ENCODE measurements at places on chromosomes 13 and 19.
A peak's percentile ranks its signal among the peaks of the same experiment; 100 is the strongest.

DNA sequence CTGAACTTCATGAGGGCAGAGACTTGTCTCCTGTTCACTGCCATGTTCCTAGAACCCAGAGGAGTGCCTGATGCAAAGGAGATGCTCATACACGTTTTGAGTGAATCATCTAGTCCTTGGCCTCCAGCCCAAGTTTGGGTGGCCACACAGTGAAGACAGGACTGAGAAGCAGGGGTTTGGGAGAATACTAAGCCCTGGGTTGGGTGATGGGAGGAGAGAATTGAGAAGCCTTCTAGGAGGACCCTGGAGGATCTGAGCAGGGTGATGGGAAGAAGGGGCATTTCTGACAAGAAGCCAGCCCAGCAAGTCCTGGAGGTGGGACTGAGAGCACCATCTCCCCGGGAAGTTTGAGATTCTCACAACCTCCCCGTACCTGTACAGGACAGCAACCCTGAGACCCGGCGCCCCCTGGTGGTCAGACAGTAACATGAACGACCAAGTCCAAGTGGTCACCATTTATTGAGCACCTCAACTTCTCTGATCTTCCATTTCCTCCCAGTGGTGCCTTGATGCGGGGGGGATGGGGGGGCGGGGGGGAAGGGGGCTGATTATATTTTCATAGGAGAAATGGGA lies 11.0 kb downstream of the CTU1 start:
- peak; percentile 84 for DNase-seq

DNA sequence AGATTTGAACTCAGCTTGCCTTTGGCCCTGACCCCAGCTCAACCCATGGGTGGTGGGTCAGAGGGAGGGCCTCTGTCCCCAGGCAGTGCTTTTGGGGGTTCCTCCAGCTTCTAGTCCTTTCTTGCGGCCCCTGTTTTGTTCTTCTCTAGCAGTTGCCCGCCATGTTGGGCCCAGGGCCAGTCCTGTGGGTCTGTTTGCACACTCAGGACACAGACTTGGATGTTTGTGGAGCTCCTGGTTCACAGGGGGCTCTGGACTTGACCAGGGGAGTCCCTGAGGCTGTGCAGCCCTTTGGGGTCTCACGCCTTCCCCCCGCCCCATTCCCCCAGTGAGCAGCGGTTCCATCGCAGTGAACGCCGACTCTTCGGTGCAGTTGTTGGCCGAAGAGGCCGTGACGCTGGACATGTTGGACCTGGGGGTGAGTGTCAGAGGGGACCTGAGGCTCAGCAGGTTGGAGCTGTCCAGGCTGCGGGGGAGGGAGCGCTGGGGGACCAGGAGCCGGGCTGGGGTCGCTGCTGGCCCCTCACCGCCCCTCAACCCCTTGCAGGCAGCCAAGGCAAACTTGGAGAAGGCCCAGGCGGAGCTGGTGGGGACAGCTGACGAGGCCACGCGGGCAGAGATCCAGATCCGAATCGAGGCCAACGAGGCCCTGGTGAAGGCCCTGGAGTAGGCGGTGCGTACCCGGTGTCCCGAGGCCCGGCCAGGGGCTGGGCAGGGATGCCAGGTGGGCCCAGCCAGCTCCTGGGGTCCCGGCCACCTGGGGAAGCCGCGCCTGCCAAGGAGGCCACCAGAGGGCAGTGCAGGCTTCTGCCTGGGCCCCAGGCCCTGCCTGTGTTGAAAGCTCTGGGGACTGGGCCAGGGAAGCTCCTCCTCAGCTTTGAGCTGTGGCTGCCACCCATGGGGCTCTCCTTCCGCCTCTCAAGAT lies 2.5 kb downstream of the ATP5F1D start:
- peak; percentile 88 for DNase-seq

DNA sequence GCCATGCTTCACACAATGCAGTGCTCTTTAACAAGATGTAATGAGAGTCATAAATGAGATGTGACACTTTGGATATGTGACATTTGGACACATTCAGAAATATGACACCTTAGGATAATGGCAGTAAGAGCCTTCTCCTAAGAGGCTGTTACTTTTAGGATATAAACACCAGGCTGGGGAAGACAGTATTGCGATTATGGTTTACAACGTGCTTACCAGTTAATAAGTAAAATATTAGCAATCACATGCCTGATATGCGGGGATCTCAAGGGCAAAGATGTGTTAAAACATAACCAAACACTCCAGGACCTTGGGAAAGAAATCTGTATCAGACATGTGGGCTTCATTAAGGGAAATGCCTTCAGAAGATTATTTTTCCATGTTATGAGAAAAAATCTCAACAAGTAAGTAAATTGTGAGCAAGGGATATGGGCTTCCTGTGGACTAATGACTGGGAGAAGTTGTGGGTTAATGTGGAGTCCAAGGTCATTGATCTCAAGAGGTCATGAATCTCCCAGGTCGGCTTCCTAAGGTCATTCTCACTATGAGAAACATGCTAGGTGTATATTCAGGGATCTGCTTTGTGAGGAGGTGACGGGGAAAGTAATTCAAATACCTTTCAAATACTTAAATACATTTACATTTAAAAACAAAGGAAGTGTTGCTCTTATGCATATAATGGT lies 105.3 kb downstream of the STARD13 start:
- DNase-seq: no peak

- no peak for DNase-seq
Observed at GRCh38 chr13:97810152-97810551, 143.3 kb upstream of the IPO5 start.

GRCh38 chr13:37037241-37037640 lies 22.2 kb downstream of the SUPT20H start:
- DNase-seq: no peak

- no peak for DNase-seq
Observed at GRCh38 chr19:9914001-9914314, 22.4 kb downstream of the OLFM2 start.

- DNase-seq: peak; percentile 76
Observed at GRCh38 chr19:55115446-55116065, 1.9 kb downstream of the PPP1R12C start.

DNA sequence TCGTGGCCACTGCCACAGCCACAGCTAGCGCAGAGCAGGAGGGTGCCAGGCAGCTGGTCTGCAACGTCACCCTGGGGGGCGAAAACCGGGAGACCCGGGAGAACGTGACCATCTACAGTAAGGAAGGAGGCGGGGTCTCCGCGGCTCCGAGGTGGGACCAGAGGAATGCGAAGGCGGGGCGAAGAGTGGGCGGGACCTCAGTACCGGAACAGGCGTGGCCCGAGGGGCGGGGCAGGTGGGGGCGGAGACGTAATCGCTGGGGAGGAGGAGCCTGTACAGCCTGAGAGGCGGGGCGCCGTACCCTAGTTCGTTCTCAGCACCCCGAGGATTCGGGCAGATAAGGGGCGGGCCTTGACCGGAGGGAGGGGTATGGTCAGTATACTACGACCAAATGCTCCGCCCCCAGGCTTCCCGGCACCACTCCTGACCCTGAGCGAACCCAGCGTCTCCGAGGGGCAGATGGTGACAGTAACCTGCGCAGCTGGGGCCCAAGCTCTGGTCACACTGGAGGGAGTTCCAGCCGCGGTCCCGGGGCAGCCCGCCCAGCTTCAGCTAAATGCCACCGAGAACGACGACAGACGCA lies 2.5 kb downstream of the ICAM5 start:
- DNase-seq: peak; percentile 84

DNA sequence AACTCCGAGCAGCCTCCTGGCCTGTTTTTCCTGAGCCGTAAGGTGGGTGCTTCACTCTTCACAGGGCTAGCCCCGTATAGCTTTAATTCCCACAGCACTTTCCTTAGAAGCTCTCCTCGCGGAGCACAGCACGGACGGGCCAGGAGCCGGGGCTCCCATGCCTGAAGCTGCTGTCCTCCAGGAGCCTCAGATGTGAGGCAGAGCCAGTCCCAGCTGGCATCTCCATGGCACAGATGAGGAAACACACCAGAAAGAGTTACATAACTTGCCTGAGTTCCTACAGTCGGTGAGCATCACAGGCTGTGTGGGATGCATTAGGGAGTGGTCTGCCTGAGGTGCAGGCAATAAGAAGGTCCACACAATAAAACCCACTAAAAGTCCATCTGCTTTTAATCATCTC lies 118.5 kb downstream of the ATP8A2 start:
- DNase-seq: no peak

DNA sequence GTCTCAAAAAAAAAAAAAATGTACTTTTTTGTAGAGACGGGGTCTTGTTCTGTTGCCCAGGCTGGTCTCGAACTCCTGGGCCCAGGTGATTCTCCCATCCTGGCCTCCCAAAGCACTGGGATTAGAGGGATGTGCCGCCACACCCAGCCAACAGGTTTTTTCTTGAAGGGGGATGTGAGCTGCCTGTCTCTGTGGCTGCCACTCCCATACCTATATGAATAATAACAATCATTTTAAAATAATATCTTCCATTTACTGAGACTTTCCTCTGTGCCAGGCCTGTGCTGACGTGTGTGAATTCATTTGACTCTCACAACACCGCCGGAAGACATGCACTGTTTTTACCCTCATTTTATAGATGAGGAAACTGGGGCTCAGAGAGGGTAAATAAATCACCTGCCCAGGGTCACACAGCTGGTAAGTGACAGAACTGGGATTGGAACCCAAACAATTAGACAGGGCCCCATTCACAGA lies 7.2 kb upstream of the BCL3 start:
- DNase-seq: no peak

DNA sequence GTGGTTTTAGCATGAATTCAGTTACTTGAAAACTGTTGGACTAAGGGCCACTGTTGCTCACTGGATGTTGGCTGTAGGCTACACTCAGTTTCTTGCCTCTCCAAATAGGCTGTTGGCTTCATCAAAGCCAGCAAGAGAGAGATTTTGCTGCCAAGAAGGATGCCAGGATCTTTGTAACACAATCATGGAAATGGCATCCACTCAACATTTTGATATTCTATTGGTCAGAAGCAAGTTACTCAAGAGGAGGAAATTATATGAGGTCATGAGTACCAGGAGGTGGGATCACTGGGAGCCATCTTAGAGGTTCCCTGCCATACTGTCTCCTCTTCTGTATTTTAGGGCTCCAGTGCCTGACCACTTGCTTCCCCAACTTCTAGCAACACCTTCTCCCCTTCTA lies 30.6 kb downstream of the SYDE1 start:
- DNase-seq: no peak

- DNase-seq: peak; percentile 7
Observed at GRCh38 chr13:52615812-52616211, 26.4 kb upstream of the HNRNPA1L2 start.

- DNase-seq: no peak
Observed at GRCh38 chr19:19613506-19613905, 5.0 kb downstream of the PBX4 start.

GRCh38 chr13:48975101-48975855 lies 434 bp upstream of the FNDC3A start:
- peak; percentile 39 for DNase-seq

- no peak for DNase-seq
Observed at GRCh38 chr13:94947965-94948371, 235.6 kb upstream of the SOX21 start.

GRCh38 chr13:114200399-114200911 lies 21.4 kb downstream of the CFAP97D2 start:
- no peak for DNase-seq

- no peak for DNase-seq
Observed at GRCh38 chr13:101555610-101556009, 103.1 kb downstream of the ITGBL1 start.

DNA sequence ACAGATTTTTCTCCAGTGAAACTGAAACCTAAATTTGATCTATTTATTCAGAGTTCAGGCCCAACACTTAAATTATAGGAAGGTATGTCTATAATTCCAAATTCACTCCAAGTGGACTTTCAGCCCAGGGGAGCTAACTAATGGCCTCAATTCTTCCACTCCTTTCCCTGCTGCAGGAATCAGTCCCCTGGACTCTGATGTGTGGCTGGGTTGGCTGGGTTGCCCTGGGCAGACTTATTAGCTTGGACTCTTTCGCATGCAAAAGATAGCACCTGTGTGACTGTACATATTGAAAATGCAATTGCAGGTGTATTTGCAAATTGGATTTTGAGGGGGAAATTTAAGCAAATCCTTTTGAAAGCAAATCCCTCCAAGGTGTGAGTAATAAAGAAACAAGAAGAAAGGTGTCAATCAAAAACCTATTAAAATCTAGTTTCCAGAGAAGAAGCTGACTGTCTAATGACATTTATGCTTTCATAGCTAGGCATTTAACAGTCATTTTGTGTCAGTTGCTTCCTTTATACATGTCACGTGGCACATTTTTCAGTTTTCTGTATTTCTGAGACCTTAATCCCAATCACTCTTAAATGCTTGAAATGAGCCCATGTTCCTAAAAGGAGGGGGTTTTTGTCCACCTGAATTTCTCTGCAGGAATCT lies 42.7 kb downstream of the KLF5 start:
- no peak for DNase-seq

- no peak for DNase-seq
Observed at GRCh38 chr13:110881839-110882627, 32.8 kb downstream of the ANKRD10 start.

DNA sequence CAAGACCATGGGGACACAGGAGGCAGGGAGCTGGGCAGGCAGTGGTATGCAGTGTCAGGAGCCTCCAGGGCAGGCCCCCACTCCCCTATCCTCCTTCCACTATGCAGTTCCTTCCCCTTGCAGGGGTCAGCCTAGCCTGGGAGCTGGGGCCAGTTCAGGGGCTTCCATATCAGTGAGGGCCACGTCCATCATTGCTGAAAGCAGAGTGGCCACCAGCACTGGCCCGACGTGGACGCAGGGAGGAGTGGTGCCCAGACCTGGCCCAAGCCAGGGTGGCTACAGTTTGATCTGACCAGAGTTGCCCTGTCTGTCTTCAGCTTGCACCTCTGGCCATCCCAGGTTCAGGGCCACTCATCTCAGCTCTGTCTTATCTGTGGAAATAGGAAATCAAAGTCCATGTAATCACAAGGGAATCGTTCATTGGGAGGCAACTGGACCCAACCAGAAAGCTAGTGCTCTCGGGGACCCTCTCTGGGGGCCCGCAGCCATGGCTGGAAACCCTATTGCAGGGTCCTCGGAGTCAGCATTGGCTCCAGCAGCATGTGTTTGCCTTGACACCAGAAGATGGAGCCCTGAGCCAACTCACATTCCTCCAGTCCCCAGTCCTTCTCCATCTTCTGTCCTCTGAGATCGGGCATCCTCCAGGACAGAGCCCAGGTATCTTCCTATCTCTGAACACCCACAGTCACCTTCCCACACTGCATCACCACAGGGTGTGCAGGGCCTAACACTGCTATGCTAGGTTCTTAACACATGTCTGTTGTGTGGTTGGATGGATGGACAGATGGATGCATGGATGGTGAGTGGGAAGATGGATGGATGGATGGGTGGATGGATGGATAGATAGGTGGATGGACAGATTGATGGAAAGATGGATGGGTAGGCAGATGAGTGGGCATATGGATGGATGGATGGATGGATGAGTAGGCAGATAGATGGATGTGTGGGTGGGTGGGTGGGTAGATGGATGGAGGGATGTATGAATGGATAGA lies 75.7 kb upstream of the KCTD15 start:
- DNase-seq: no peak

- DNase-seq: no peak
Observed at GRCh38 chr13:99962242-99962641, 9.3 kb downstream of the ZIC5 start.

- DNase-seq: no peak
Observed at GRCh38 chr13:86601351-86601750, 802.1 kb upstream of the SLITRK6 start.

DNA sequence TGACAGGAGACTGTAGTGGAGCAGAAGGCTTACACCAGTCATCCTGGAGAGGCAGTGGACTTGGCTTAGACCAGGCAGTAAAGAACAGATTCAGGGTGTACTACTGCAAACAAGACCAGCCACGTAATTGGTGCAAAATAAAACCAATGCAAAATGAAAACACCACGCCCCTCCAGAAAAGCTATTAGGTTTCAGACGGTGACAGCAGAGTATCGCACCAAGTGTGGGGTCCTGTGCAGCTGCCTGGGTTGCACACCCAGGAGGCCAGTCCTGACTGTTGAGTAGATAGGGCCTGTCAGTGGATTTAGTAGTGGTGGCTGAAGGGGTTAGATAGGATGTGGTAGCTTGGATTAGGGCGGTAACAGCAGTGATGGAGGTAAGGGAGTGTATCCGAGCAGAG lies 5.4 kb upstream of the PRKACA start:
- DNase-seq: no peak
